ENCODE measurements at places on chromosomes 11 and 22. TPM values are rescaled to one million over a fixed set of nuclear protein-coding genes. Genes with fewer than 3 reads are reported as not detected.

BARX2 gene
- not detected for total RNA-seq

CD3G gene
- total RNA-seq: not detected

EFCAB6 gene
- 0.36 TPM for total RNA-seq

ZNF280B gene
- total RNA-seq: 1.6 TPM

SLC25A45 gene
- 12.5 TPM for total RNA-seq

HBB gene
- not detected for total RNA-seq

VPREB1 gene
- not detected for total RNA-seq

SCGB1D2 gene
- total RNA-seq: not detected

NNMT gene
- 159 TPM for total RNA-seq

GCAT gene
- 3.6 TPM for total RNA-seq

GAS2L1 gene
- total RNA-seq: 26.4 TPM

Data from A549 treated with DMSO at 1 μM for 4 hours (cell line).